Right forelimb (tissue), 1 donor: ENCODE measurements at places on chromosomes 2 and 18.

DNA sequence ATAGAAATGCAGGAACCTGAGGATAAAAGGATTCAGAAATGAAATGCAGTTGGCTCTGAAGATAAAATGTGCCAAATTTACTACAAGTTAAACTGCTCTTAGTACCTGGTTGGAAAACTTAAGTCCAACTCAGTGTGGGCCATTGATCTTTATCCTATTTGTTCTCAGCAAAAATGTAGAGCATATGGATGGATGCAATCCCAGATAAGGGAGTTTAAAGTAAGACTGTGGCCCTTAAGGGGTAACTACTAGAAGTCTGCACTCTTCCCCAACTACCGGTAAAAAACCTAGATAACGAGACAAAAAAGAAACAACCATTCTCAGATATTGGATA is 63.9 kb downstream of the MDH1 start:
- DNase-seq: no peak

- no peak for DNase-seq
Measured at GRCh38 chr2:205989271-205990071, 96.5 kb downstream of the INO80D start.

- peak; percentile 41 for DNase-seq
Measured at GRCh38 chr2:231602859-231603467, 10.3 kb downstream of the TEX44 start.

DNA sequence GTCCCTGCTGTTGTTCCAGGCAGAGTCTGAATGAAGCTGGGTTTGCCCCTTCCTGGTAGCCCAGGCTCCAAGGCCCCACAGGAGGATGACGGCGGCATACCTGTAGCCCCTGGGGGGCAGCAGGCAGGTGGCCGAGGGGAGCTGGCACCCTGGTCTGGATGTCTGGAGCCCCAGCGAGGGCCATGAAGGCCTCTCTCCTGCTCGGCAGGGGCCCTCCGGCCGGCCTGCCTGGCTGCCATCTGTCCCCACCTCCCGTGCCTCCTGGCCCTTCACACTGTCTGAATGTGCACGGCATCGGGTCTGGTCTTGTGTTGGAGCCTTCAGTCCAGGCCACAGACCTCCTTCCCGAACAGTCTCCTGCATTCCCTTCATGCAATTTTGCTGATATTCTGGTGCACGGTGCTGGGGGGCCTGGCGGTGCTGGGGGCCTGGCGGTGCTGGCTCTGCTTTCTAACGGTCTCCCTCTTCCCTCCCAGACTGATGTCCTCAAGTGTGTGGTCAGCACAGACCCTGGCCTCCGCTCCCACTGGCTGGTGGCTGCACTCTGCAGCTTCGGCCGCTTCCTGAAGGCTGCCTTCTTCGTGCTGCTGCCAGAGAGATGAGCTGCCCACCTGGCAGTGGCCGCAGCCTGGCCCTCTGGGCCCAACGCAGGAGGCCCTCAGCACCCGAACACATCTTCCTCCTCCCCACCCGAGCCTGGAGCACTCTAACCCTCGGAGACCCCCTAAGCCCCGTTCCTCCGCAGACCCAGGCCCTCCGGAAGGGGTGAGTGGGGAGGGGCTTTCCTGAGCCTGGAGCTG is 13.5 kb downstream of the BOK start:
- DNase-seq: no peak

DNA sequence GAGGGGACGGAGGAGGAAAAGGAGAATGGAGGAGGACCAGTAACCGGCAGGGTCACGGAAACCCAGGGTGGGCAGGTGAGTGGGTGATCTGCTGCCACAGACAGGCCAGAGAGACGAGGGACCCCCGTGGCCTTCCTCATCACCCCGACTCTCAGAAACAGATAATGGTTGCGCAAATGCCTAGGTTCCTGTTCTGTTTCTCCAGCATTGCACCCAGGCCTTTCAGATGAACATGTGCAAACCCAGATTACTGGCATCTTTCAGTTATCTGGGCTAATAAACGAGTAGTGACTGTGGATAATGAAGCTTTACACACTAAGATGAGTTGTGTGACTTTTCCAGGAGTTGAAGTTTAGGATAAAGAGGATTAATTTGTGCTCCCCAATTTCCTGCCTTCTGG is 46.5 kb downstream of the TET3 start:
- no peak for DNase-seq

DNA sequence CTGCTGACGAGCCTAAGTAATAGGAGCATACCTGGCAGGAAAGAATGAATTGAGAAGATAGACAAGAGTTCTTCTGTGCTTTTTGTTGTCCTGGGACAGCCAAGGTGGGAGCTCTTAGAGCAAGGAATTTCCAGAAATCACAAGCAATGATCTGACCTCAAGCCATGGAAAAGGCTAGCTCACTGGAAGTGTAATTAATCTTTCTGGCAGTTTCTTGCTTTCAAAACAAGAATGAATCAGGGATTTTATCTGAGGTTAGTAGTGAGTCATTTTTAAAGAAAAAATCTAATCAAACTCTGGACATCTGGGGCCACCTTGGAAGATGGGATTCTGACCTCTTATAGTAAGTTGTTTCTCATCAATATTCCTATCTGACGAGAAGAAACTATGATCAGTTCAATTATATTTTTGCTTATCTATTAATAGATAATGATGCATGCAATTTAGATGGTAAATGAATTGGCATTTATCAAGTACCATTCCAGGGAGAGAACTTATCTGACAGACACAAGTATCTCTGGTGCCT is 98.0 kb downstream of the ADCYAP1 start:
- DNase-seq: no peak

DNA sequence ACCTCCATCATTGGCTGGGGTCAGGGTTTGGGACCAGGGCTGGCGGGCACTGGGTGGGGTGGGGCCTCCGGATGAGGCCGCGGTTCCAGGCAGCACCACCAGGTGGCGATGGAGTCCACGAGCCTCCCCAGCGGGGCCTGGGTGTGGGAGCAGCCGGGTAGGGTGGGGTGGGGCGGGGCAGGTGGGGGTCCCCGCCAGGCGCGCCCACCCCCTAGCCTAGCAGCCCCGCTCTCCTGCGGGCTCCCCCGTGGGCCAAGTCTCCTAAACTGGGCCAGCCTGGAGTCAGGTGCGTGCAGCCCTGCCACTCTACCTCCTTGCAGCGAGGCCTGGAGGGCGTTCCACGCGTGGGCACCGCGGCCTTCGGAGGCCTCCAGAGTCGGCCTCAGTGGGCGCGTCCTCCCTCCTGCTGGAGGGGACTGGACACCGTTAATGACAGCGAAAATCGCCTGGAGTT is 187.5 kb downstream of the TWIST2 start:
- DNase-seq: peak; percentile 75

DNA sequence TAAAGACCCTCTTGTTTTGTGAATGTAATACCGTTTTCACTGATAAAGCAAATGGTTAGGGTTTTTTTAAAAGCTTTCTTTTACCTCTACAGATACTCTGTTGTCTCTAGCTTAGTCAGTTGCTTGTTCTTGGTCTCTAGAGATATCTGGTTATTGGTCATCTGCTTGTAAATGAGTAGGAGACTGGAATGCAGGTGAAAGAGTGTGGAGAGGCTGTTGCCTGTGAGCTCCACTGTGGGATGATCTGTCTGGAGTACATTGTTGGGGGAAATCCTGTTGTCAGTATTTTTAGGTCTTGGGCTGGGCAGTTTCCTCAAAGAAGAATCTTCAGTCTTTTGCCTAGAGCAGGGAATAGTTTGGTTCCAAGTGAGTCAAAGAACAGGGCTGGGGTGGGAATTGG is 67.7 kb downstream of the SMCHD1 start:
- DNase-seq: no peak

DNA sequence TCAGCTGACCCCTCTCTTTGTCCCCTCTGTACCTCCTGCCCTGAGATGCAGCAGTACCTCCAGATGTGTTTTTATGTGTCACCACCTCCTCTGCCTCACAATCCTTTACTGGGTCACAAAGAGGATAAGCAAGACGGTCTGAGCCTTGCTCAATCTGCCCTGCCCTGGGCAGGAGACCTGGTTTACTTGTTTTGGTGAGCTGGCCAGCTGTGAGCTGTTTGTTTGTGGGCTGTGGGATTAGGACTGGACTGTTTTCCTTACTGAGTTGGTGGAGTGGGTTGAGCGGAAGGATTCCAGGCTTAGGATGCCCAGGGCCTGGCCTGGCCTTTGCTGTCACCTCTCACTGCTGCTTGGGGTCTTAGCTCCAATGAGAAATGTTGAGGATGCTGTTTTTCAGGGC is 299.5 kb downstream of the SRBD1 start:
- no peak for DNase-seq

- DNase-seq: no peak
Measured at GRCh38 chr2:26165403-26165802, 7.5 kb upstream of the GAREM2 start.

- DNase-seq: no peak
Measured at GRCh38 chr2:31765078-31765945, 184.6 kb upstream of the SRD5A2 start.

GRCh38 chr2:218819093-218819492 is 12.5 kb downstream of the PRKAG3 start:
- no peak for DNase-seq

DNA sequence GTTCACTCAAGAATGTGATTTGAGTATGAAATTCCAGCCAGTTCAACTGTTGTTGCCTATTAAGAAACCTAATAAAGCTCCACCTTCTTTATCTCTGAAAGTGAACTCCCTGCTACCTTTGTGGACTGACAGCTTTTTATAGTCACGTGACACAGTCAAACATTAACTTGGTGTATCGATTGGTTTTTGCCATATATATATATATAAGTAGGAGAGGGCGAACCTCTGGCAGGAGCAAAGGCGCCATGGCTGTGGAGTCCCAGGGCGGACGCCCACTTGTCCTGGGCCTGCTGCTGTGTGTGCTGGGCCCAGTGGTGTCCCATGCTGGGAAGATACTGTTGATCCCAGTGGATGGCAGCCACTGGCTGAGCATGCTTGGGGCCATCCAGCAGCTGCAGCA is at the start of gene UGT1A1:
Gene UGT1A1, plus strand, starts transcription at position 228 of the 400 bp plus-strand sequence. Its CDS starts 18 bp downstream, at position 246.
- no peak for DNase-seq

- DNase-seq: no peak
Measured at GRCh38 chr18:13539050-13539449, 187.3 kb downstream of the FAM210A start.

DNA sequence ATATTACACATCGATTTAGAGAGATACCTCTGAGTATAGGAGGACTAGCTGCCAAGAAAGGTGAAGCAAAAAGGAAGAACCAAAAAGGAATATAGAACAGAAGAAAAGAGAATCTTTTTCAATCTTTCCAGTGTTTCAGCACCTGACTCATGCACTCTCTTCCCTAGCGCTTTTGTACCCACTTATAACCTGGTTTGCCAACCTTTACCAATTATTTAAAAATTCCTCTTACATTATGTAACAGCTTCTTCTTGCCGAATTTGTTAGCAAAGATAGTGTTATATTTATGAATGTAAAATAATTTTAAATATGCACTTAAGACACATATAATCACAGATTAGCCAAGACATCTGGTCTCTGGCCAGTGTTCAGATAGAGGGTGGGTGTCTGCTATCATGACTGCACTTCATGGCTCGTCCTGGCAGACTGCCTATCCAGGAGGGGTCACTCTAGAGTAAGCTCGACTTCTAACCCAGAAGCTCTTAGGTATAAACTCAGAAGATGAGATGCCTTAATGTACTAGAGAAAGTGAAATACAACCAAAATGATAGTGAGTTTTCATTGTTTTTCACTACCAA is 122.9 kb downstream of the ATAD2B start:
- DNase-seq: no peak

GRCh38 chr18:70418546-70419311 is 129.9 kb downstream of the SOCS6 start:
- no peak for DNase-seq

GRCh38 chr18:23706971-23707640 is 17.9 kb downstream of the LAMA3 start:
- DNase-seq: no peak

DNA sequence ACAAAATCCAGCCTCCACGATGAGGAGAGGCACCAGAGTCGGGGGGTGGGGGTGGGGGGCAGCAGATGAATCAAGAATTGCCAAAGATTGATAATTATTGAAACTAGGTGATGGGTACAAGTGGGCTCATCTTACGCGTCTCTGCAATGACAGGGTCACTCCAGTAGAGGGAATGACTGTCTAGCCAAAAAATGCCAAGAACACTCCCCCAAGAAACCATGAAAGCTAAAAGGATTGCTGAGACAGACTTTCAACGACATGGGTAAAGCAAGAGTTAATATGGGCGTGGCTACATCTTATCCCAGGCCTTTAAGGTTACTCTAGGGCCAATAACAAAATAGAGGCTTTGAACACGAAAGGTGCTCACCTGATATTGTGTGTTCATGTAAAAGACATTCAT is 86.5 kb downstream of the STK39 start:
- DNase-seq: no peak

- DNase-seq: no peak
Measured at GRCh38 chr18:67599277-67599676, 82.8 kb upstream of the DSEL start.

GRCh38 chr2:169034256-169034655 is 3.1 kb upstream of the ABCB11 start:
- DNase-seq: no peak

GRCh38 chr2:144348846-144349245 is 171.1 kb downstream of the ZEB2 start:
- DNase-seq: no peak

- no peak for DNase-seq
Measured at GRCh38 chr18:5419030-5419429, 123.5 kb upstream of the ZBTB14 start.

GRCh38 chr2:10412380-10412779 is 35.7 kb downstream of the ODC1 start:
- DNase-seq: no peak

DNA sequence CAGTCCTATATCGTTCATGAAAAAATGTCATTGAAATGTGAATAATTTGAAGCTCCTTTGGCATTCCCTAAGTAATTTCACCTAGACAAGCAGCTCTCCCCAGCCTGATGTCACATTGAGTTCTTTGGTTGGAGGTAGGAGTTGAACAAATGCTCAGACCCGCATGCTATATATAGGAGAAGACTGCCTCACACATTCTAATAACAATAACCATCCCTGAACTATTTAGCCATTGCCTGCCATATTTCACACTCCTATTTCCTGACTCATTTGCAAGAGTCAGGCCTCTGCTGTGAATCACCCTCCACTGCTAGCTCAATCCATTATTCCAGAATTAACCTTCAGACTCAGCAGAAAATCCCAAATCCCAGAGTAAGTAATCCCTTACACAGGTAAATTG is 256.6 kb upstream of the ACVR2A start:
- no peak for DNase-seq

DNA sequence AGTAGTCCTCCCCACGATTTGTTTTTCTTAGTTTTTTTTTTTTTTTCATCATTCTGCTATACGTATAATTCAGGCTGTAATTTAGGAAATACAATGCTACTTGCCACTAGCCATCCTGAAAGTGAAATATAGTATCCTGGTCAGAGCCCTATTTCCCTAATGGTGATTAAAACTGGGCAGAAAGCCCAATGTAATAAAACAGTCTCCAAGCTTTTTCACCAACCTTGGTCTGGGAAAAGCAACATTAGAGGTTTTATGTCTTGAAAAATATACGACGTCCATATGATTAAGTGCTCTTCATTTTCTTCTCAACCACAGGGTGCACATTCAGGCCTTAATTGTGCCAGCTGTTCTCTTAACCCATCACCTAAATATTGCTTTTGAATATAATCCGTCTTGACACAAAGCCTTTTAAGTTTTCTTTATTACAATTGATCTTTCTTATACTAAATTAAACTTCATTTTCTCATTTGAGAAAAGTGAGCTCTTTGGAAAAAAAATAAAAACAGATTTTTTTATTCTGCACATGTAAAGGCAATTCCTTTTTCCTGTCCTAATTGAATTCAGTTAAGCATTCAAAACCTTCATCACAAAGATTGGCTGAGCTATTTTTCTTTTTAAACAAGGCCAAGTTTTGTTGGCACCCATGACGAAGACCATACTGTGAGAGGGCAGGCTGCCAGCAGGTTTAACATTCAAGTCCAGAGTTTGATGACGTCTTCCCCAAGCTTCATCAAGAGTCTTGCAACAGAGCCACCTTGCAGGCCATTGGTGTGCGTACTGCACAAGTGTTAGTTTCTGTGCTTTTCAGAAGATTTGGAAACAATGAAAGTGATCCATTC is 52.7 kb downstream of the MAP2 start:
- peak; percentile 51 for DNase-seq
